Mucosa of descending colon (tissue), 3 donors: ENCODE measurements at places on chromosomes 11 and 22. TPM values are rescaled to one million over a fixed set of nuclear protein-coding genes. Genes with fewer than 3 reads are reported as not detected.
A peak's percentile ranks its signal among the peaks of the same experiment; 100 is the strongest.

- DNase-seq: no peak
Measured at GRCh38 chr11:106160494-106160893, 83.0 kb downstream of the AASDHPPT start.

Gene PACSIN3
- total RNA-seq: 5.1 TPM

DNA sequence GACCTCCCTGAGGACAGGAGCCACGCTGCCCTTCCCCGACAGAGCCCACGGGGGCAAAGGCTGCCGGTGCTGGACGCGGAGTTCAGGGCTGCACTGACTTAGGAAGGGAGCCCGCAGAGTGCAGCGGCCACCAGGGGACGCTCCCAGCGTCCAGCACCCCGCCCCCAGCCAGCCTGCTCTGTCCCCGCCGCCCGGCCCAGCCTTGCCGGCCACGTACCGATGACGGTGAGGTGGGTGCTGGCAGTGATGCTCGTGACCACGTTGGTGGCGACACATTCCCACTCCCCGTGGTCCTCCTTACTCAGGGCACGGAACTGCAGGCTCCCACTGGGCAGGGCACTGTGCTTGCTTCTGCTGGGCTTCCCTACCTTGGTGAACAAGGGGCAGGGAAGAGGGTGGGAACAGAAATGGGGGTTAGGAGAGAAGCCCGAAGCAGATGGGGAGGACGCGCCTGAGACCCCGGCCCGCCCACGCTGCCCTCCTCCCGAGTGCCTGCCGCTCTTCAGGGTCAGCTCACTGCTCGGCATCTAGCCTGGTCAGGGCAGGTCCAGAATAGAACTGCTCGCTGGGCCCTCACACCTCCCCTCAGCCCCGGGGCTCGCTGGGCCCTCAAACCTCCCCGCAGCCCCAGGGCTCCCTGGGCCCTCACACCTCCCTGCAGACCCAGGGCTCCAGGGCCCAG, 25.9 kb downstream of the IGSF9B start:
- no peak for DNase-seq

DNA sequence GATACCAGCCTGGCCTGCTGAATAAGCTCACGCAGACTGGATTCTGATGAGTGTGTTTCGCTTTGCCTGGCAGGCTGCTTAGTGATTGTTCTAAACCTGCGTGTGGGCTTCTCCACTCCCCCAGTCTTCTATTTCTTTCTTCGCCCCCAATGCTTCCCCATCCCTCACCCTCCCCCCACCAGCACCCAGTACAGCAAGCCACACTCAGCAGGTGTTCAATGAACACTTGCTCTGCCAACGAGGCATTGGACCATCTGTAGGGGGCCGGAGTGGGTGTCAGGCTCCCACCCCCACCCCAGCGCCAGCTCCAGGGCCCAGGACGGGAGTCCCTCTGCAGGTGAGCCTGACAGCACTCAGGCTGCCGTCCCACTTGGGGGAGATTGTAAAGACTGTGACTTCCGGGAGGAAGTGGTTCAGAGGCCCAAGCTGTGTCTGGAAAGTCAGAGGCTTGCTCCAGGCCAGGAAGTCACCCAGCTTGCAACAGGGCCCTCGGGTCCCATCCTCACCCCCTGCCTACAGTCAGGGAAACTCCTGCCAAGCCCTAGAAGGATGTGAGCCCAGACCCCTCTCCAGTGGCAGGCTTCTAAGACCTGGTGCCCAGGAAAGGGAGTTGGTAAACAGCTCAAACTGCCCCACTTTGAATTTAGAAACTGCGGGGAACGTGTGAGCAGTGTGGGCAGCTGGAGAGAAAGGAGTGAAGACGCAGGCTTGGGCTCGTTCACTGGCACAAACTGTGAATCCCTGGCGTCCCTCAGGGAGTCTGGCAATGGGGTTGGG, 66.3 kb upstream of the PRDM11 start:
- peak; percentile 71 for DNase-seq

- DNase-seq: no peak
Measured at GRCh38 chr11:57426439-57426928, 437 bp downstream of the SLC43A3 start.

- no peak for DNase-seq
Measured at GRCh38 chr11:8320076-8320475, 56.4 kb upstream of the LMO1 start.

- DNase-seq: no peak
Measured at GRCh38 chr11:69048031-69048693, 570 bp upstream of the TPCN2 start.
